ENCODE measurements at places on chromosomes 11 and 22.

GRCh38 chr11:1776331-1776851, 12.7 kb upstream of the CTSD start:
- DNase-seq = no peak
- peaks cover 31% of the 10 kb centered on the region for H3K4me1 ChIP-seq
- H3K27ac ChIP-seq = no peak overlapping the region
- H3K36me3 ChIP-seq = no peaks in the 10 kb centered on the region
- H3K4me3 ChIP-seq = no peak overlapping the region

DNA sequence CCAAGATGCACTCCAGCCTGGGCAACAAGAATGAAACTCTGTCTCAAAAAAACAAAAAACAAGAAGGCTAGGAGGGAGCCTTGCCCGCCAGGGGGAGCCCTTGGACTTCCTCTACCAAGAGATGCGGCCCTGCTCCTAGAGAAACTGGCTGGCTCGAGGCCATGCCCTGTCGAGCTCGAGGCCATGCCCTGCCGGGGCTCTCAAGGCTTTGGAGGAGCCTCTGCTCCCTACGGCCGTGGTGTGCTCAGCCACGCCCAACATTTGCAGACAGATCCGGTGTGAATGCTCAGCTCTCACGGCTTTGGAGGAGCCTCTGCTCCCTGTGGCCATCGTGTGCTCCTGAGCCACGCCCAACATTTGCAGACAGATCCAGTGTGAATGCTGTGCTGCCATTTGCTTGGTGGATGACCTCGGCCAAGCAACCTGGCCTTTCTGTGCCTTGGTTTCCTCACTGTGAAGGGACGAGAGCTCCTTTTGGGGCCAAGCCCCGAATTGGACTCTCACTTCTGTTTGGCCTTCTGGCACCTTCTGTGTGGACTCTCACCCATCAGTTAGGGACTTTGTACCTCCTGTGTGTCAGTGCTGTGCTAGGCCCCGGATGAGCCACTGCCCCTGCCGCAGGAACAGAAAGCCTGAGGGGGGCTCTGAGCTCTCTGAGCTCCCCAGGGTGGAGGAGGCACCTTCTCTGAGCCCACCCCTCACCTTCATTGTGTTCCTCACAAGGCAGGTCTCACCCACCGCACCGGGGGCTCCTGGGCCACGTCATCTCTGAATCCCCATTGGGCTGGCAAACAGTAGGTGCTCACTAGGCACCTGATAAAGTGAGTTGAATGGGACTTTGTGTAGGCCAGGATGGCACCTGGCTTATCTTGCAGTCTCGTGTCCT, 14.1 kb downstream of the C11orf24 start:
- no peaks in the 10 kb centered on the region for H3K27me3 ChIP-seq
- peak overlapping the region; percentile 22 for H3K4me3 ChIP-seq
- H3K36me3 ChIP-seq = peaks cover 19% of the 10 kb centered on the region
- peaks cover 4% of the 10 kb centered on the region for H3K4me1 ChIP-seq
- no peak overlapping the region for H3K27ac ChIP-seq

DNA sequence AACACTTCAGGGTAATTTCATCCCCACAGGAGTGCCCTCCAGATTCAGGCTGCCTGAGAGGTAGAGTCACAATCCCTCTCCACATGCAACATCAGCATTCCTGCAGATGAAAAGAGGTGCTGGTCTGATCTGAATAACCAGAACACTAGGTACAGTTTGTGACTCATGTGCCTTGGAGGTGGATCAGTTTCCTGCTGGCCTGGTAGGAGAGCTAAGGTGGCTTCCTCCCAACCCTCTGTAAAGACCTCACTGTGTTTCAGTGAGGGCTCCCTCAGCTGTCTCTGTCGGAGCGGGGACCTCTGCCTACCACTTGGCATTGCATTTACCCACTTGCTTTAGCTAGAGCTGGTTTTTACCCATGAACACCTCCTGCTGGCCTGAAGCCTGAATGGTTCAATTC, 7.6 kb downstream of the OR9G1 start:
- H3K27ac ChIP-seq = no peak overlapping the region
- no peak for DNase-seq
- H3K36me3 ChIP-seq = no peaks in the 10 kb centered on the region
- H3K4me3 ChIP-seq = no peak overlapping the region
- no peaks in the 10 kb centered on the region for H3K4me1 ChIP-seq
- H3K27me3 ChIP-seq = no peaks in the 10 kb centered on the region

- no peaks in the 10 kb centered on the region for H3K36me3 ChIP-seq
- H3K27ac ChIP-seq = no peak overlapping the region
- H3K27me3 ChIP-seq = no peaks in the 10 kb centered on the region
- no peak overlapping the region for H3K4me3 ChIP-seq
- DNase-seq = no peak
Measured at GRCh38 chr11:59429924-59430516, 3.8 kb upstream of the OR5A2 start.

DNA sequence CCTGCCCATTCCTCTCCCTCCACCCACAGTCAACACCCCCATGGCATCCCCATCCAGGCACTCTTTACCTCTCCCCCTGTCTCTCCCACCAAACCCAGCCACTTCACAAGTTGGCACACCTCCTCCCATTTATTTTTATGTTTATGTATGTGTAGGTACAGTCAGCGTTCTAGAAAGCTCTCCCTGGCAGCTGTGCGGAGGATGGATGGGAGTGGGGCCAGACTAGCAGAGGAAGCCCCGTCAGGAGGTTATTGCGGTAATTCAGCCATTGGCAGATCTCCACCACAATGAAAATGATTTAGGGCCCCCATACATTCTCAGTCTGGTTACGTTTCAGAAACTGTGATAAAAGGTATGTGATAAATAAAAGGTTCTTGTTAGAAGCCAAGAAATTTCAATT, 51.3 kb downstream of the BTG4 start:
- no peak for DNase-seq
- no peak overlapping the region for H3K27ac ChIP-seq
- H3K4me3 ChIP-seq = no peak overlapping the region
- H3K27me3 ChIP-seq = no peaks in the 10 kb centered on the region
- no peaks in the 10 kb centered on the region for H3K4me1 ChIP-seq

GRCh38 chr22:28019881-28020861, 101.1 kb upstream of the PITPNB start:
- peak; percentile 69 for DNase-seq
- H3K36me3 ChIP-seq = no peaks in the 10 kb centered on the region
- peaks cover 17% of the 10 kb centered on the region for H3K4me1 ChIP-seq
- H3K27ac ChIP-seq = no peak overlapping the region
- no peak overlapping the region for H3K4me3 ChIP-seq

DNA sequence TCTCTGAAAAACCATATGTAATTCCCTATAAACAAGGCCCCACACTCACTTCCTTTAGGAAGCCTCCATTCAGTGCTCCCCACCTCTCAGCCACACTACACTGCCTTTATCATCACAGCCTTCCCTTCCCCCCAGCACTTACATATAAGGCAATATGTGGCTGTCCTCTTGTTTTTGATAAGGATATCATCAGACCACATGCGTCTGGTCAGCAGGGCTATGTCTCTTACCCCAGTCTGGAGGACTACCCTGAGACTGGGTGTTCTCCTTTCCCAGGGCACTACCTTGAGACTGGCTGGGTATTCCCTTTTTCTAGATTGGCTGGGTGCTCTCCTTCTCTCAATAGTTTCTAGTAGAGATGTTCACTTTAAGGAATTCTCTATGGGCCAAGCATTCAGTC, 7.8 kb downstream of the KCNE3 start:
- DNase-seq = no peak
- H3K4me3 ChIP-seq = no peak overlapping the region
- H3K27ac ChIP-seq = peak overlapping the region; percentile 88
- no peaks in the 10 kb centered on the region for H3K27me3 ChIP-seq
- no peaks in the 10 kb centered on the region for H3K36me3 ChIP-seq
- H3K4me1 ChIP-seq = peaks cover 19% of the 10 kb centered on the region

DNA sequence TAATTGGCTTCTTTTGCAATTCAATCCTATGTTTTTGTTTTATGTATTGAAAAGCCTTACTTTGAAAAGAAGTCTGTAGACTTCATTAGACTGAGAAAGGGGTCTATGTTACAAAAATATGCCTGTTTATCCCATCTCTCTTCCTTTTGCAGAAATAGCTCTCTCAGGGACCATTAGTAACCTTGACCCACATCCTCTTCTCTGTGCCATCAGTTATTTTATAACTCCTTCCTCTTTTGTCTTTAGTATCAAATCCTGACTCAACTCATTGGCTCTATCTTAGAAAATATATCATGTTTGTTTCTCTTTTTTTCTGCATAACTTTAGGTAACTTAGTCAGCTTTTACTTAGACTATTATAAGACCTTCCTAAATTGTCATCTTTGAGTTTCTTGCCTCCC, 20.3 kb downstream of the ZC3H12C start:
- H3K27ac ChIP-seq = no peak overlapping the region
- no peaks in the 10 kb centered on the region for H3K36me3 ChIP-seq
- no peaks in the 10 kb centered on the region for H3K27me3 ChIP-seq
- H3K4me1 ChIP-seq = no peaks in the 10 kb centered on the region
- no peak for DNase-seq
- H3K4me3 ChIP-seq = no peak overlapping the region

DNA sequence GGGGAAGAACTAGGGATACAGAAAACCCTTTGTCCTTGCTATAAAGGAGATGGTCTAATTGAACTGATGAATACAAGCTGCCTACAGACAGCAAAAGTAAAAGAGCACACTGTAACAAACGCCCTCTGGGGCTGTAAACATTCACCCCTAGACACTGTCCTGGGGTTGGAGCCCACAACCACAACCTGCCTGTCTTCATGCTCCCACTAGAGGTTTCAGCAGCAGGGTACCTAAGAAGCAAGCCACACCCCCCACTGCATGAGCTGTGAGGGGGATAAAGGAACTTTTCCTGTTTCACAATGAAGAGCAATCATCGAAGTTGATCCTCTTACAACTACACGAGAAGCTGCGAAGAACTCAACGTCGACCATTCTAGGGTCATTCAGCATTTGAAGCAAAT, 90.5 kb upstream of the LUZP2 start:
- H3K4me3 ChIP-seq = no peak overlapping the region
- no peaks in the 10 kb centered on the region for H3K36me3 ChIP-seq
- no peak overlapping the region for H3K27ac ChIP-seq
- no peaks in the 10 kb centered on the region for H3K4me1 ChIP-seq
- DNase-seq = no peak

- peaks cover 55% of the 10 kb centered on the region for H3K4me1 ChIP-seq
- no peaks in the 10 kb centered on the region for H3K27me3 ChIP-seq
- no peaks in the 10 kb centered on the region for H3K36me3 ChIP-seq
- H3K4me3 ChIP-seq = peak overlapping the region; percentile 91
- H3K27ac ChIP-seq = peak overlapping the region; percentile 91
Measured at GRCh38 chr11:117145393-117145761, 1.3 kb downstream of the PAFAH1B2 start.

Measured in upper lobe of left lung (tissue), 6 donors.